Stimulated activated CD4-positive, alpha-beta T cell treated with anti-CD3 and anti-CD28 coated beads, TNF-alpha, amount 100 ng/mL, for 4 hours (primary cell): ENCODE measurements at places on chromosomes 5 and 9.

- DNase-seq: no peak
Measured at GRCh38 chr5:167752936-167753335, 538.5 kb upstream of the WWC1 start.

DNA sequence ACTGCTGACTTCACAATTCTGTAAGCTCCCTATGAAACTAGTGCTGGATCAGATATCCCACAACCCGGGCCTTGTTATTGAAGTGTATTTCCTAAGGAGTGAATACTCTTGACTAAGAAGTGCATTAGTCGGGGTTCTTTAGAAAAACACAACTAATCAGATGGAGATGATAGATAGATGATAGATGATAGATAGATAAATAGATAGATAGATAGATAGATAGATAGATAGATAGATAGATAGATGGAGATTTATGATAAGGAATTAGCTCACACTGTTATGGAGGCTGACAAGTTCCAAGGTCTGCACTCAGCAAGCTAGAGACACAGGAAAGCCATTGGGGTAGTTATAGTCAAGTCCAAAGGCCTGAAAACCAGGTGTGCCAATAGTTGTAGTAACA, 214.6 kb upstream of the COX7C start:
- DNase-seq: no peak

- no peak for DNase-seq
Measured at GRCh38 chr5:9987101-9987500, 262.6 kb downstream of the ATPSCKMT start.

DNA sequence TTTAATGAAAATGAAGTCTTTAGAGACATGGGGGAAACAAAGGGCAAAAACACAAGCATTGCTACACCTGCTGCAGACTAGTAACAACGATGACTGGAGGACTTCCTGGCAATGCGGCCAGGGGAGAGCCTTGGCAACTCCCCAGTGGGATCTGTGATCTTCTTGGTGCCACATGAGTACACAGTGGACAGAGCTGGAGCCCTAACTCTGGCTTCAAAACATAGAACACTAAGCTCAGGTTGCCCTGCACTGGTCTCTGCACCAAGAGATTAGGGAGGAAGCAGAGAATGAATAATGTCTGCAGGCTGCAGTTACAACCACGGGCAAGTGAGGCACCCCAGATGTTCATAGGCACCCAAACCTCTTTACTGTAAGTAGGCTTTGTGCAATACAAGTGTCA, 91.1 kb downstream of the MRPS27 start:
- no peak for DNase-seq

DNA sequence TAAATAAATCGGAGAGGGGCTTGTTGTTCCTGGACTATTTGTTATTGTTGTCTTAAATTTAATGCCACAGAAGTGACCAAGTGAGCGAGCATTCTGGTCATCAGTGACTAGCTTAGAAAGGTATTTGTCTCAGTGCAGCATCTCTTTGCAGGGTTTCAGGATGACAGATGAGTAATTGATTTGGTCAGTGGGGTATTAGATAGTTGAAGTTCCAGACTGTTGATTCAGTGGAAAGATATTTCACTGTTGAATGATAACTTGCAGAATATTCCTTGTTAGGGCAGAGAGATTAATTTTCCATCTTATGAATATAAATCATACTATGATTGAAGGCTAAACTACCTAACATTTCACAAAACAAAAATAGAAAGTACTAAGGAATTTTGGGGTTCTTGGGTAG, 122.4 kb downstream of the TRIO start:
- DNase-seq: no peak

DNA sequence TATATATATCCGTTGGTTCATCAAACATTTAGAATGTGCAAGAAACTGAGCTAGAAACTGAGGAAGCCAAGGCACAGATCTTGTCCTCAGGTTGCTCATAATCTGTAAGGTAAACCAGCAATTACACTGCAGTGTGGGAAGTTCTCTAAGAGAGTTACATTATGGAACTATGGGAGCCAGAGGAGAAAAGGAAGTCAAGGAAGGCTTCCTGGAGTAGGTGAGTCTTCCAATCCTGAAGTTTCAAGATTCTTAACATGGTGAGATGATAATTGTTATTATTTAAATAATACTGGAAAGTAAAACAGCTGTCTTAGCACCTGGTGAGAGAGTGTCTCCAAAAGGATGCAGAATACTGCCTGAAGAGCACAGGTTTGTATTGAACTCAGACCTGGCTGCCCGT, 44.2 kb downstream of the PDE6A start:
- DNase-seq: no peak

DNA sequence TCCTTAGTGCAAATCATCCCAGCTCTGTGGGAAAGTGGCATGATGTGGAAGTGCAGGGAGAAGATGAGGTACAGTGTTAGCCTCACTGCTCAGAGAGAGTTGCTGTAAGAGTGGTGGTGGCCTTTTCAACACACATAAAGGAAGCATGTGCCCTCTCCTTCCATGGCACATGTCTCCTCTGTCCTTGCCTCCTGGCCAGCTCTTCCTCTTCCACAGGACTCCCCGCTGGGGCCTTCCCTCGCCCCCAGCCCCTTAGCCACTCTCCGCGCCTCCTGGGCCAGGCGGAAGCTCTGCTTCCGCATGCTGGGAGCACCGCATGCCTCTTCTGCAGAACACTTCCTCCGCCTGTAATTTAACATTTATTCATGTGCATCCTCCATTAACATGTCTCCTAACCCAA, 4.8 kb upstream of the KCNMB1 start:
- DNase-seq: no peak

DNA sequence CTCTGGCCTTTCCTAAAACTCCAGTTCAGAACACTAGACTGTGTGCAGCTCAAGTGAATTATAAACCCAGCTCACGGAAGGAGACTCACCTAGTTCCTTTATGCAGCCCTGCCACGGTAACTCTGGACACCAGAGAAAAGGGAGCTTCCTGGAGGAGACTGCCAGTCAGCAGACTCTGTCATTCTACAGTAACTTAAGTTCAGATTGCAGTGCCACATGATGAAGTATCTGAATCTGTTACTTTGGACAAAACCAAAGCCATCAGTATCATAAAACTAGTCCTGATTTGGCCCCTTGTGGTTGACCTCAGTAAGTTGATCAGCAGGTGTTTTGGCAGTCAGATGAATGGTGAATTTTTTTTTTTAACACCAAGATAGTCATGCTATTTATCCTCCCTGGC, 2.7 kb downstream of the MTRR start:
- no peak for DNase-seq

DNA sequence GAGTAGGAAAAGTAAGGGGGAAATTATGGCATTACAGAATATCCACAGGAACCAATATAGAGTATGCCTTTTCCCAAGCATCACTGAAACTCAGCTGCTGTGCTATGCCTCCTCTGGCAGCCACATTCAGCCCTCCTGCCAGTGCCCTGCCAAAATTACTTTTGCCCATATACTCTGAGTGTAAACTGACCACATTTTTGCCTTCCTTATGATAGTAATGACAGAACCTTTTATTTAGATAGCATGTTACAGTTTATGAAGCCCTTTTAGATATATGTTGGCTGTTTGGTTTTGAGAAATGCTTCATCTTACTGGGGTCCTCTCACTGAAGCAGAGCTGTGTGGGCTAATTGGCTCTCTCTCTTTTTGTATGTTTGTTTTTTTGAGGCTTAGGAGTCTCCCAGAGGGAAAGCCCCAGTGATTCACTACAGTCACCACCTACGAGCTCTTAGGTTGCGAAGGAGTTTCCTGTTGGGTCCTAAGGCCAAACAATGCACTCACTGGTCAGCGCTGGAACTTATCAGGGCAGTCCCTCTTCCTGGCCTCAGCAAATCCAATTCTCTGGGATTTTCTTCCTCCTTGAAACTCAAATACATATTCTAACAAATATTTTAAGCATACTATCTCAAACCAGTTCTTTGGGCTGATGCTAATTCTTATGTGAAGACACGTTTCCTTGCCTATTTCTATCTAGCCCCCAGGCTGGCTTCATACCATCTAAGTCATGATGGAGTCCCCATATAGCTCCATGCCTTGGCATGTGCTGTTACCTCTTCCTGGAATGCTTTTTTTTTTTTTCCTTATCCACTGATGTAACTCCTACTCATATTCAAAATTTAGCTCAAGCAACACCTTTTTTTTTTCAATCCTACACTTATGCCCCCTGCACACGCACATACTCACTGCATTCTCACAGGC, 3.7 kb downstream of the PHF24 start:
- DNase-seq: no peak
